LNCaP clone FGC (cell line): ENCODE measurements at places on chromosomes 1 and 21.

- DNase-seq: no peak
Observed at GRCh38 chr1:27603309-27603680, 649 bp downstream of the AHDC1 start.

DNA sequence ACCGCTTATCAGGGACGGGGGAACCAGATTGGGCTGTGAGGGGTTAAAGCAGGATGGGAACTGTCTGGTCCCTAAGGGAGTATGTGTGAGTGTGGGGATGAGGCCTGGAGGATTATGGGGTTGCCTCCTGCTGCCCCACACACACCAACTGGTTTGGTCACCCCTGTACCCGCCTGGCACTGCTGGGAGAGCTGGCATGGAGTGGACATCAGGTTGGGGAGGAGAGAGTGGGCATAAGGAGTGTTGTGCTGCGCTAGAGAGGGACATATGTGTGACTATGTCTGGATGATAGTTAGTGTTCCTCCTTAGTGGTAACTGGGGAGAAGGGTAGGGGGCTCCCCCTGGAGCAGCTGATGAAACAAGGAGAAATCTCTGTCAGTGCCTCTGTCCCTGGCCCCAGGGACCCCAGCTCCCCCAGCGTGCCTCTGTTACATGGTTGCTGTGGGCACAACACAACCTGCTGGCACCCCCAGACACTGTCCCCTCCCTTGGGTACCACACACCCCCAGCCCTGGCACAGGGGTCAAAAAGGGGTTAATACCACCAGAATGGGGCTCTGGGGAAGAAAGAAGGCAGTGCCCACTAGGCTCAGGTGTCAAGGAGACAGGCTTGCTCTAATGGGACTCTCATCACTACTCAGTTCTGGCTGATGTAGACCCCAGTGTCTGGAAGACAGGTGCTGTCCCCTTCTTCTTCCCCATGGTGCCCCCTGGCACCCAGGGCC is 1.9 kb downstream of the ZBTB7B start:
- no peak for DNase-seq

GRCh38 chr1:209884249-209884648 is 53.8 kb upstream of the SYT14 start:
- no peak for DNase-seq

- DNase-seq: no peak
Observed at GRCh38 chr21:45055861-45056260, 18.5 kb upstream of the ADARB1 start.

GRCh38 chr1:50251702-50252101 is 143.0 kb downstream of the ELAVL4 start:
- no peak for DNase-seq

DNA sequence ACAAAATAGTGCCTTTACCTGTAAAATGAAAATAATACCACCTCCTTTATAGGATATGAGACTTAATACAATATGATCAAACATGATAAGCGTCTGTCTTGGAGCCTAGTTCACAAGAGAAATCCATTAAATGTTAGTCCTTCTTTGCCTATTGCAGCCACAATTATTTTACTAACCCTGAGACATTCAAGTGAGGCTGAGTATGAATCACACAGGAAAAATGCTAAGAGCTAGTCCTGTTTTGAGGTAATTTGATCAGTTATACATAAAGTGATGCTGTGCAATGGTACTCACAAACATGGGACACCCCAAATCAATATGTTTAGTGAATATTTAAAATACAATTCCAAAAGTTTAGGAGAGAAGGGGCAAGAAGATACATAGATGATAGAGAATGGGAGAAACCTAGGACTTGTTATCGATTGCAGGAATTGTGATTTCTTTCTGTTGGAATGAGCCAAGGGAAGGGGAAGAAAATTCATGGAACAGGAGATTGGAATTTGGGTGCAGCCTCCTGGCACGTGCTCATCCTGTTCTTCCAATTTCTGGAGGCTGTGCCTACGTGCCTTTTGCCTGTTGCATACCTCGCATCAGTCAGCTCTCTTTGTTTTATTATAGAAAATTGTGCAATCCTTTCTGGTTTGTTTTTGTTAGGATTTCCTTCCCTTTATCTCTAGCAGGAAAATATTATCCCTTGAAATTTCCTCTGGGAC is 39.9 kb upstream of the BACH1 start:
- DNase-seq: no peak
